ENCODE measurements at places on chromosomes 16 and 17. TPM values are rescaled to one million over a fixed set of nuclear protein-coding genes. Genes with fewer than 3 reads are reported as not detected.

GRCh38 chr17:19579192-19579761 is 45.6 kb downstream of the SLC47A1 start:
- H3K4me1 ChIP-seq, result no peaks in the 10 kb centered on the region
- peaks cover 58% of the 10 kb centered on the region for H3K27me3 ChIP-seq
- H3K36me3 ChIP-seq, result no peaks in the 10 kb centered on the region
- DNase-seq, result no peak

DNA sequence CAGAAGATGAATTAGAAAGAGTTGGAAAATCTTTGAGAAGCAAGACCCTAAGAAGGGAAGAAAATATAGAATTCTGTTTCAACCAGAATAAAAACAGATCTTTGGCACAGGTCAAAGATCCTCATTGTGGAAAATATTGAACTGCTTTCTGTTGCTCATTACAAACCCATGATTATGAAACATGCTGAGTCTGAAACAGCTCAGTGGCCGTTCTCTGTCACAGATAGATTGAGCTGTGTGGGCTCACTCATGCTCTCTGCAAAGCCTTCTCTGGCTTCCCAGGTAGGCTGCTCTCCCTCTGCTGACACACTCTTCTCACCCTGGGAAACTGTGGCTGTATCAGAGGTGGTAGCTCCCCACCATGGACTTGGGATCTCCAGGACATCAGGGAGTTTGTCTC is 3.4 kb upstream of the KRT38 start:
- H3K4me1 ChIP-seq, result peaks cover 9% of the 10 kb centered on the region
- peak; percentile 28 for DNase-seq
- no peaks in the 10 kb centered on the region for H3K27me3 ChIP-seq
- H3K27ac ChIP-seq, result no peak overlapping the region
- no peaks in the 10 kb centered on the region for H3K36me3 ChIP-seq

GRCh38 chr16:65919145-65919985 is 447.1 kb upstream of the CDH5 start:
- H3K36me3 ChIP-seq, result no peaks in the 10 kb centered on the region
- H3K27ac ChIP-seq, result no peak overlapping the region
- DNase-seq, result no peak
- H3K4me1 ChIP-seq, result no peaks in the 10 kb centered on the region

DNA sequence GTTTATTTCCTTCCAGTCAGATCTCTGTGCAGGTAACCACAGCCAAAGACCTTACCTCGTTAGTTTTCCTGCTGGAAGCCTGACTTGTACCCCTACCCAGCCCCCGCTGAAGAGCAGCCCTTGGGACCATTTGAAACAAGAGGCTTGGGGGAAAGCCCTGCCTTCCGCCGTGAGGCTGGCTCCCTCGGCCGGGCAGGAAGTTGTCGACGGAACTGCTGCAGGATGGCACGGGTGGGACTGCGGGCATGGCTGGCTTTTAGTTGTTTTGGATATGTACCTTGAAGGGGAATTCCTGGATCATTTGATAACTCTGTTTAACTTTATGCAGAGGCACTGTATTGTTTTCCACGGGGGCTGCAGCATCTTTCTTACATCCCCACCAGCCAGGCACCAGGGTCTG is 49.0 kb upstream of the ENDOV start:
- DNase-seq, result no peak
- H3K27me3 ChIP-seq, result no peaks in the 10 kb centered on the region
- H3K4me1 ChIP-seq, result no peaks in the 10 kb centered on the region
- H3K4me3 ChIP-seq, result no peak overlapping the region
- H3K36me3 ChIP-seq, result peaks cover 70% of the 10 kb centered on the region

DNA sequence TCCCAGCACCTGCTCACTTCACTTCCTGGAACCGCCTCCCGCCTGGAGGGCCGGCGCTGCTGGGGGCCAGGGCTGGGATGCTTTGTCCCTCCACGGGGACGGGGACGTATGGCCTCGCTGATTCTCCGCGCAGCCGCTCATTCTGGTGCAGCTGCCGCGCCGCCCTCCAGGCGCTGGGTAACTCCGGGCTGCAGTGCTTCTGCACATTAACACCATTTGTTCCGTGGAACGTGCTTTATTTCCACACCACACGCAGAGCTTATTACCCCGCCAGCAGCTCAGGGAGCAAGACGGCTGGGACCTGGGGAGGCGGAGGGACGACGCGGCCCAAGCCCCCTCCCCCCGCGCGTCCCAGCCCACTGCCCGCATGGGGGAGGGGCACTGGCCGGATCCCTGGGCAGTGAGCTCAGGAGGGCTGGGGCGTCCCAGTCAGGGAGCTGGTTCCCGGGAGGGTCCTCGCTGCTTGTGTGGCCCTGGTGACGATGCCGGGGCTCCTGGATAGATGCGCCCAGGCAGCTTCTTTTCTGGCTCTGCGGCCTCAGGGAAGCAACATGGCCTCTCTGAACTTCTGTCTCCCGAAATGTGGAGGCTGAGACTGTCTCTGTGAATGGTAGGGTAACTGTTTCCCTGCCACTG is 45.4 kb upstream of the ACSF3 start:
- no peak overlapping the region for H3K27ac ChIP-seq
- DNase-seq, result no peak

GRCh38 chr17:63434951-63435571 is 11.0 kb downstream of the CYB561 start:
- H3K27ac ChIP-seq, result no peak overlapping the region
- peaks cover 3% of the 10 kb centered on the region for H3K36me3 ChIP-seq
- DNase-seq, result peak; percentile 25
- no peak overlapping the region for H3K4me3 ChIP-seq
- H3K4me1 ChIP-seq, result peaks cover 28% of the 10 kb centered on the region
- no peaks in the 10 kb centered on the region for H3K27me3 ChIP-seq

DNA sequence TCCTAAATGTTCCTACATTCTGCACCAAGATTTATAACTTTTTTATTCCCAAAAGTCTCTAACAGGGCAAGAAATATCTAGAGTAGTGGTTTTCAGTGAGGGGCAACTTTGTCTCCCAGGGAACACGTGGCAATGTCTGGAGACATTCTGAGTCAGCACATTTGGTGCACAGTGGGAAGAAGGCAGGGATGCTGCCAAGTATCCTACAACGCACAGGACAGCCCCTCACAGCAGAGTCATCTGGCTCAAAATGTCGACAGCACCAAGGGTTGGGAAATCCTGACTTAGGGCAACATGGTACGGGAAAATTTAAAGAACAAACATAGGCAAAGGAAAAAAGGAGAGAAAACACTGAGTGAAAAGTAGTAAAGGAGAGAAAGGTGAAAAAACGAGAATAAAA is 61.8 kb downstream of the SMG6 start:
- peak; percentile 83 for DNase-seq
- H3K4me3 ChIP-seq, result no peak overlapping the region
- peaks cover 7% of the 10 kb centered on the region for H3K36me3 ChIP-seq
- peaks cover 31% of the 10 kb centered on the region for H3K4me1 ChIP-seq

DNA sequence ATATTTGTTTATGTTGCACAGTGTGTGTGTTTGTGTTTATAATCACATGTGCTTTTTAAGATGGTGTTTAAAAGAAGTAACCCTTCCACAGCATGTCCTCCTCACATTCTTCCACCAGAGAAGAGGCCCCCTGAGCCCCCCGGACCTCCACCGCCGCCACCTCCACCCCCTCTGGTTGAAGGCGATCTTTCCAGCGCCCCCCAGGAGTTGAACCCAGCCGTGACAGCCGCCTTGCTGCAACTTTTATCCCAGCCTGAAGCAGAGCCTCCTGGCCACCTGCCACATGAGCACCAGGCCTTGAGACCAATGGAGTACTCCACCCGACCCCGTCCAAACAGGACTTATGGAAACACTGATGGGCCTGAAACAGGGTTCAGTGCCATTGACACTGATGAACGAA is 69.2 kb downstream of the CDK12 start:
- peaks cover 27% of the 10 kb centered on the region for H3K36me3 ChIP-seq
- H3K4me1 ChIP-seq, result no peaks in the 10 kb centered on the region
- no peak for DNase-seq

DNA sequence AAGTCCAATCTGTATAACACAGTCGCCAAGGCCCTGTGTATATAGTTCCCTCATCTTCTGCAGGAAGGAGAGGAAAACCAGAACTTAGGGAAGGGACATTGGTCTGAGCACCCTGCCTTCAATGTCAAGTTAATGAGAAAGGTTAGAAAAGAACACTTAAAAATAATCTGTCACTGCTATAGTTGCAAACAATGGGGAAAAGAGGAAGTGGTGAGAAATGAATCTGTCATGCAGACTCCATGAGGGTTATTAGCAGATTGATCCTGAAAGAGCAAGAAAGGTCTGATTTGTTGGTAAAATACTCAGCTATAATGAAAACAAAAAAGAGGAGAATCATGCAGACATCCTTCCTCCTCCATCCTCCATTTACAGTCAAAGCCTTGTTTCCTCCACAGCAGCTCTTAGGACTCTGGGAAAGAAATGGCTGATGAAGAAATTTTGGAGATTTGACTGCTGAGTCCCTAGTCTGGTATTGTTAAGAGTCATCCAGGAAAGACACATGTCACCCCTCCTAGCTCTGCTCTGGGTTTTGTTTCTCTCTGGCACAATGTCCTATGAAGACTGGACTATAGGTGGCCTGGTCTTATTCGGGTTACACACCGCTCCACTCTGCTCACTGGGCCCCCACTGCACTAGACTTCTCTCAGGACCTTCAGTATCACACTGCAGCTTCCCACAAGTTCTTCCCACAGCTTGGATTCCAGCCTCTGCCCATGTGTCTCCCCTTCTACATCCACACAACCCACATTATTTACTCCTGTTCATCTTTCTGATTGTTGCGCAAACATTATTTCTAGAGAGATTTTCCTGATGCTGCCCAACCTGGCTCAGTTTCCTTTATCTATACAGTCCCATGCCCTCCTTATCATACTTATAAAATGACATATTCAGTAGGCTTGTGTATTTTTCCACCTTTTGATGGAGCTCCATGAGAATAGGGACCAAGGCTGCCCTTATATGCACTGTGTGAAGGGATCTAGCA is 56.5 kb upstream of the XYLT1 start:
- H3K4me3 ChIP-seq, result no peak overlapping the region
- no peak for DNase-seq
- H3K27ac ChIP-seq, result no peak overlapping the region
- H3K4me1 ChIP-seq, result no peaks in the 10 kb centered on the region
- H3K36me3 ChIP-seq, result no peaks in the 10 kb centered on the region
- peaks cover 2% of the 10 kb centered on the region for H3K27me3 ChIP-seq

DNA sequence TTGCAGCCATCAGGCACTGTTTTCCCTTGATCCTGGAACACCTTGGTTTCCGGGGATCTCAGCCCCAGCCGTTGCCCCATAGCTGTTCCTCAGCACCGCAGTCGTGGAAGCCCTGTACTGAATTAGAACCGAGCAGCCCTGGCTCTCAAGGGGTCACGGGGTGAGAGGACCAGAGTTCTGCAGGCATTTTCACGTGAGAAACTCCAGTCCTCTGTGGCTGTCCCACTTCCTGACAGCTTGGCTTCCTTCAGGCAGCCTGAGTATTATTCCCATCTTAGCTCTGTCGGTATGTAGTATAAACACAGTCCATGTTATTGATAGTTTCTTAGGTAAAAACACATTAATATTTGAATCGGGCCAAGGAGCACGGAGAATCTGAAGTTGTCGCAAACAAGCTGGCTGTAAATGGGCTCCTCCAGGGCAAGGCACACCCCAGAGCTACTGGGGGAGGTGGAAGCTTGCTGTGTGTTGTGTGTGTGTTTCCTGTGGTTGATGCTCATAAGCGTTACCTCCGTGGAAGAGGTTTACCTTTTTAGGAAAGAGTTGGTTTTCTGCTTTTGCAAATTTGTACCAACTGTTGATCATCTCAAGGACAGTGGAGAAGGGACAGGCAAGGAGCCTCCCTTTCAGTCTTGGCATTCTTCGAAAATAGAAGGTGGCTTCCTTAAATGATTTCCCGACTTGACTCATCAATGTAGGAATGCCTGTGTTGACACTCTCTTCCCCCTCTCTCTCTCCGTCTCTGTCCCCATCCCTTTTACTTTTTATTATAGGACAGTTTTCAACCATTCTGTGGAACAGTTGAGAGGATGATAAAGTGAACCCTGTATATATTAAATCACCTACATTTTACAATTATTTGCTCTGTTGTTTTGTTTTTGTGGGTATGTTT is 208.9 kb upstream of the CHMP6 start:
- no peak overlapping the region for H3K4me3 ChIP-seq
- peaks cover 29% of the 10 kb centered on the region for H3K4me1 ChIP-seq
- peak overlapping the region; percentile 67 for H3K27ac ChIP-seq
- H3K27me3 ChIP-seq, result no peaks in the 10 kb centered on the region
- peaks cover 4% of the 10 kb centered on the region for H3K36me3 ChIP-seq
- DNase-seq, result peak; percentile 59

DNA sequence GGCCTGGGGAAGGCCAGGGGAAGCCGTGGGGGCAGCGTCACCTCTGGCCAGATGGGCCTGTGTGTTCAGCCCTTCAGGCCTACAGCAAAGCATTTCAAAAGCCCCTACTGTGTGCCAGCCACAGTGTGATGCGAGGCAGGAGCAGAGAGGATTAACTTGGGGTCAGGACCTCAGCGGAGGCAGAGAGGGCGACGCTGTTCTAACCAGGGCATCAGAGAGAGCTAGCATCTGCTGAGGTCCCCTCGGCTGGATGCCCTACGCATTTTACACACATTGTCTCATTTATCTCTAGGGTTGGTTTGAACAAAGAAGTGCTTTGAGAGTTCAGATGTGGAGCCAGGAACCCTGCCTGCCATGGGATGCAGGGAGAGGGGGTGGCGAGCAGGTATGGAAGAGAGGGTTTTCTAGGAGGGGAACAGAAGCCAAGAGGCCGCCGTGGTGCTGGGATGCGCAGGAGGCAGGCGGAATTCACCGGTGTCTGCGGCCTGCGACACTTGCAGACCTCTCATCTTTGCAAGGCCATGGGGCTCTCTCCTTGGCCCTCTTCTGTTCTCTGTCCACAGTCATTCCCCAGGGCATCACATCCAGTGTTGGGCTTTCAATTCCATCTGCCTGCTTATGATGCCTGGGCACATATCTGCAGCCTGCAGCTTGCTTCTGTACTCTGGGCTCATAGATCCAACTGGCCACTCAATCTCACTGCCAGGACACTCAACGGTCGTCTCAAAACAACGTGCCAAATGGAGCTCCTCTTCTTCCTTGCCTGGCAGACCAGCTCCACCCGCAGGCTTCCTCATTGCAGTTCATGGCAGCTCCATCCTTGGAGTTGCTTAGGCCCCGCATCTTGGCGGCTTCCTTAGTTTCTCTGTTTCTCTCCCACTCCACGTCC is 8.1 kb upstream of the NKD1 start:
- no peaks in the 10 kb centered on the region for H3K36me3 ChIP-seq
- no peaks in the 10 kb centered on the region for H3K4me1 ChIP-seq
- no peak overlapping the region for H3K4me3 ChIP-seq
- H3K27me3 ChIP-seq, result peaks cover 9% of the 10 kb centered on the region
- H3K27ac ChIP-seq, result no peak overlapping the region

DNA sequence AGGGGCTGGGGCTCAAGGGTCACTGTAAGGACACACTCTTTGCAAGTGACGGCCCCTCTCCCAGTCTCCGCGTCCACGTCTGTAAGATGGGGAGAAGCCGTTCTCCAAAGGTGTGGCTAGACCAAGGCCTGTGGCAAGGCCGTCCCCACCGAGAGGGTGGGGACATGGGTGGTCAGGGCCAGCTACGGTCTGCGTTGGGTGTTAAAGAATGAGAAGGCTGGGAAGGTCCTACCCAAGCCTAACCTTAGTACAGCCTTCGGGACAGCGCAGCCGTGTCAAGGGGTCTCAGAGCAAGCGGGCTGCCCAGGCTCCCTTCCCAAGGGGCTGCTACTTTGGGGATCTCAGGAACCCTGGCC is 1.9 kb downstream of the C1QTNF8 start:
- no peak for DNase-seq
- H3K4me3 ChIP-seq, result no peak overlapping the region

XAF1 gene
- 0.50 TPM for polyA plus RNA-seq

KLHL10 gene
- polyA plus RNA-seq, result not detected

NAGS gene
- polyA plus RNA-seq, result 0.99 TPM

BRIP1 gene
- polyA plus RNA-seq, result 5.5 TPM

PDE6G gene
- 1.3 TPM for polyA plus RNA-seq

EVPLL gene
- polyA plus RNA-seq, result not detected

OSGIN1 gene
- 6.4 TPM for polyA plus RNA-seq

RCVRN gene
- polyA plus RNA-seq, result not detected
